ENCODE measurements at places on chromosomes 7 and 10.

DNA sequence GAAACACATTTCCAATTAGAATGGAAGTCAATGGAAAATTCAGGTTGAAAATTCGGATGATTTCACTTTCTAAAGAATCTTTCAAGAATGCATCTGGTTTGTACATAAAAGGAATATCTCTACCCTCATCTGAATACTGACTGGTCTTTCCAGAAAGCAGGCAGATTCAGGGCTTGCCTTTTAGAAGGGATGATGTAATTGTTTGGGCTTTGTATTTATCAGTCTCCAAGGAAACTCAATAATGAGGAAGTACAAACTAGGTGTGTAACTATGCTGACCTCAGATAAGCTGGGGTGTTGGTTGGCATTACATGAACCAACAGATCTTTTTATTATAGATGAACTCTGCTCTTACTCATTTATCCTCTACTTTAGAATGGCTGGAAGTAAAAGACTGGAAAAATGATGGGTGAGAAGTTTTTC is 24.1 kb downstream of the PDLIM1 start:
- DNase-seq: peak; percentile 54

- DNase-seq: no peak
Measured at GRCh38 chr7:45343746-45344145, 186.2 kb downstream of the RAMP3 start.

DNA sequence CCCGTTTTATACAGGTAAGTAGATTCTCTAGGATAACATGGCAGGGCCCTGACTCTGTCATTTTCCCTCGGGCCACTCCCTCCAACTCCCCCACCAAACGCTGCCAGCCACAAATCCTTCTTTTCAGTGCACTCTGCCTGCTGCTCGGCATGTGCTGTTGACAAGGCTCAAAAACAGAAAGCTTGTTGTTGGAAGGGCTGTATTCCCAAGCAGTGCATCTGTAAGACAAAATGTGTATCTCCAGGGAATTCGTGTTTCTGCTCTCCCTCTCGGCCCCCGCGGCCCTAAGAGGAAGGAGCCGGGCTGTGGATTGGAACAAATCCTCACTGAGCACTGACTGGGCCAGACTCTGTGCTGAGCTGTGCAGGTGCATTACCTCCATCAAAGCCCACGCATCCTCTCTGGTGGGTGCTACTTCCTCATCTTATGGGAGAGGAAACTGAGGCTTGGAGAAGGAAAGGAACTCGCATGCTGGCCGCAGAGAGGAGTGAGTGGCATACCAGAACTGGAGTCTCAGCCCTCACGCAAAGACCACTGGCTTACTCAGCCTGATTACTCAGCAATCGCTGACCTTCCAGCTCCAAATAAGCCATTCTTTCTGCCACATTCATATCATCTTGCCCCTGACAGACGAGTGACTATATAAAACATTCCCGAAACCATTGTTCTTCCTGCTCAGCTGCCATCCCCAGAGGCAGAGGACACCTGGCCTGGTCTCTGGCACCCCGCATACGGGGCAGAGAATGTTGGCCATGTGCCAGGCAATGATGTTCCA is 33.5 kb upstream of the ENO4 start:
- no peak for DNase-seq

DNA sequence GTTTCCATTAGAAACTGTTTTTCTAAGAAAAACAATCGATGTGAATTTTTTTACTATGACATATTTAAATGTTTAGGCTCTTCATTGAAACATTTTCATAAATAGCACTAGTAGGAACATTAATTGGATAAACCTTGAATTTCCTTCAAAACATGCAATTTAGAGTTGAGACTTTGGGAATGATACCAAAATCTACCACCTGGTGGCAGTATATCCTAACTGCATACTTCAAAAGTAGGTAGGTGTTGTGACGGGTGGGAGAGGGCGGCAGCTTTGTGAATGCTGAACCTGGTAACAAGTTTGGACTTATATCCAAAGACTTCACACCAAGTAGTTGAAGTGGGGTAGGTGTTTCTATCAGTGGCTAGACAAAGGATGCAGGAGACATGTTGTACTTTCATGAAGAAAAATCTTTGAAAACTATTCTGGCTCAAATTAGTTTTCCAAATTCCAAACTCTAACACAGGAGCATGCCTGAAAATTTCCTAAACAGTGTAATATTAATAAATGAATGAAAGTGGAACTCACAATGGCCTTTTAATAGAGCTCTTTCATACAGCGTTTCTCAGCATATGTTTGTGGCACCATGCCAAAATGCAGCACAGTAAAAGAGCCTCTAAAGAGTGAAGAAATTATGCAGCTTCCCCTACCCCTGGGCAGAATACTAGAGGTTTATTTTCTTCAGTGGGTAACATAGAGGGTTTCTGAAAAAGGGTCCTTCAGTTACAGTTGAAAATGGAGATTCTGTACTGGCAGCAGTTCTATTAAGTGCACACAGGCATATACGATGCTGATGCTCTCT is 201.0 kb upstream of the TPK1 start:
- DNase-seq: peak; percentile 68

- DNase-seq: no peak
Measured at GRCh38 chr7:127592550-127592949, 986 bp upstream of the FSCN3 start.

- peak; percentile 13 for DNase-seq
Measured at GRCh38 chr7:828793-829561, 3.3 kb upstream of the SUN1 start.

GRCh38 chr10:90407851-90408250 is 450.0 kb downstream of the HTR7 start:
- DNase-seq: no peak

DNA sequence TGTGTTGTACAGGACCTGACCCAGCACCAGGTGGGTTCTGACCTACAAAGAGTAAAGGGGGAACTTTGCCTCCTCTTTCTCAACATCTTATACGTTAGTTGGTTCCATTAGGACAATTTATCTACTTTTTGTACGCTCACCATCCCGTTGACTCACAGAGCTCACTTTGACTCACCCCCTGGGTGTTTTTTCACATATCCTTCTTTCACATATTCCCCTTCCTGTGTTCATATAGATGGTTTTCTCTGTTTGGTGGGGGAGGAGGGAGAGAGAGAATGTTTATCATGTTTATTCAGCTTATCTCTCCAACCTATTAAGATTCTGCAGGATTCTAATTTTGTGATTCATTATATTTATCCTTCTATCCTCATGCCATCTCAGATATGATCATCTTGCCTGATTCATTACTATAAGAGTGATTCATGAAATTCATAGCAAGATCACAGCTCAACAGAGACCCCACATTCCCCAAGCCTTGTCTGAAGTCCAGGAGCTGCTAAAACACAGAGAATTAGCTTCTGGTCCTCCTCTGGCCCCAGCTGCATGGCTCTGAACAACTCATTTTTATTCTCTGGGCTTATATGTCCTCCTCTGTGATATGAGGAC is 37.2 kb downstream of the PRSS2 start:
- no peak for DNase-seq

GRCh38 chr7:90484706-90485105 is 15.3 kb downstream of the PTTG1IP2 start:
- DNase-seq: no peak

DNA sequence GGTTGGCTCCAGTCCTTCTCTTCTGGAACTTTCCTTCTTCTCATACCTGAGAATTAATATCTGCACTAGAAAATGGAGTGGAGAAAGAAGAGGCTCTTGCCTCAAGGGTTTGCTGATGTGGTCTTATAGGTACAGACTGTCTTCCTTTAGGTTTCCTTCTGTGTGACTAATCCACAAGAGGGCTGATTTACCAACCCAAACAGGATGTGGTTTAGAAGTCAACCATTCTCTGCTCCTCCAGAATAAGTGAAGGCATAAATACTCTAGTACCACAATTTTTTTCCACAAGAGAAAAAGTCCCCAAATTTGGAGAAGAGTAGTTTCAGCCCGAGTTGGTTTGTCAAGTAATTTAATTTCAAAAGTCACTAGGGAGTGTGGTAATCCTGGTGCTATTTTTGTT is 85.8 kb downstream of the NRP1 start:
- DNase-seq: no peak

DNA sequence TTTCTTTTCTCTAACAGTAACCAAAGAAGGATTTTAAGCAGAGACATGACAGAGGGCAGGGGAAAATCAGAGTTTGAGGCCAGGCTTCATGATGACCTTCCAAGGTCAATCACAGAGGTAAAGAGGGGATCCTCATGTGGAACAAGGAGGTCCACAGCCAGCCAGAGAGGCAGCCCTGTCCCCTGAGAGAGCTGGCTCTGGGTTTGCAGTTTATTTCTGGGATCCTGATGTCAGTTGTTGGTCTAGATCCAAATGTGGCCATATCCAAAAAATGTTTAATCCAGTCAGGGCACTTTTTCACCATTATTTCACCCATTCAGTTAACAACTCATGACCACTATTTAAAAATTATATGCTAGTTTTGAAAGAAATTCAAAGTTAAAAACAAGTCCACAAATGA is 45.6 kb downstream of the GPR141 start:
- DNase-seq: no peak

DNA sequence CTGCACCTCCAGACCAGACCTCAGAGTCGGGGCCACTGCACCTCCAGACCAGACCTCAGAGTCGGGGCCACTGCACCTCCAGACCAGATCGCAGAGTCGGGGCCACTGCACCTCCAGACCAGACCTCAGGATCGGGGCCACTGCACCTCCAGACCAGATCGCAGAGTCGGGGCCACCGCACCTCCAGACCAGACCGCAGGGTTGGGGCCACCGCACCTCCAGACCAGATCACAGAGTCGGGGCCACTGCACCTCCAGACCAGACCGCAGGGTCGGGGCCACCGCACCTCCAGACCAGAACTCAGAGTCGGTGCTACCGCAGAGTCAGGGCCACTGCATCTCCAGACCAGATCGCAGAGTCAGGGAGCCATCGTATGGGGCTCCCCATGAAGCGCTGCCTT is 105.9 kb downstream of the ACTR3B start:
- DNase-seq: no peak

- no peak for DNase-seq
Measured at GRCh38 chr10:103677486-103678177, 177.7 kb downstream of the SH3PXD2A start.

GRCh38 chr7:100621554-100621953 is 9.2 kb downstream of the MOSPD3 start:
- no peak for DNase-seq

GRCh38 chr7:22001345-22002004 is 55.8 kb upstream of the CDCA7L start:
- peak; percentile 58 for DNase-seq

GRCh38 chr10:132311338-132311939 is 3.7 kb upstream of the STK32C start:
- DNase-seq: no peak

Measured in mucosa of descending colon (tissue), 3 donors.